ENCODE measurements at places on chromosomes 3 and 15. TPM values are rescaled to one million over a fixed set of nuclear protein-coding genes. Genes with fewer than 3 reads are reported as not detected.

LIPH gene
- not detected for total RNA-seq

B3GALNT1 gene
- 13.7 TPM for total RNA-seq

SH3GL3 gene
- total RNA-seq, result not detected

SKOR1 gene
- total RNA-seq, result 0.15 TPM

KNG1 gene
- not detected for total RNA-seq

MLF1 gene
- total RNA-seq, result 5.3 TPM

ACKR2 gene
- not detected for total RNA-seq

- peaks cover 21% of the 10 kb centered on the region for H3K4me1 ChIP-seq
- DNase-seq, result peak; percentile 61
- peak overlapping the region; percentile 54 for H3K4me3 ChIP-seq
- H3K36me3 ChIP-seq, result no peaks in the 10 kb centered on the region
- H3K27ac ChIP-seq, result peak overlapping the region; percentile 57
- no peaks in the 10 kb centered on the region for H3K27me3 ChIP-seq
Observed at GRCh38 chr15:58628206-58628947, 121.1 kb downstream of the ADAM10 start.

DNA sequence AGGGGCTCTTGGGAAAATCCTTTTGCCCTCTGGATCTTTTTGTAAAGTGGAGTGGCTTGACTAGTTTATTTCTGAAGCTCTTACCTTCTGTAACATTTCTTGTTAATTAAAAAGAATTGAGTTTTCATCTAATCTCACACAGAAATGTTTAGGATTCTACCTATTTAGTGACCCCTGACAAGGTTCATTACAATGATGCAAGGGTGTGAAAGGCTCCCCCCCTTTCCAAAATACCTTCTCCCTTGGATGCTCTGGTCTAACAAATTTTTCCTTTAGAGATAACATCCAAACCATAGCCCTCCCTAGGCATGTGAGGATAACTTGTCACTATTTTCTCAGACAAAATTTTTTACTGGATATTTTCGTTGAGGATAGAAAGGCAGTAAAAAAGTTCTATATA lies 223.9 kb downstream of the THRB start:
- no peak overlapping the region for H3K27ac ChIP-seq
- H3K27me3 ChIP-seq, result no peaks in the 10 kb centered on the region
- no peaks in the 10 kb centered on the region for H3K4me1 ChIP-seq
- no peaks in the 10 kb centered on the region for H3K36me3 ChIP-seq

GRCh38 chr15:32919749-32920414 lies 202.1 kb downstream of the GREM1 start:
- DNase-seq, result no peak
- no peaks in the 10 kb centered on the region for H3K4me1 ChIP-seq
- no peaks in the 10 kb centered on the region for H3K36me3 ChIP-seq

GRCh38 chr3:127394984-127395662 lies 107.3 kb upstream of the PRR20G start:
- no peaks in the 10 kb centered on the region for H3K36me3 ChIP-seq
- H3K4me1 ChIP-seq, result no peaks in the 10 kb centered on the region
- H3K27me3 ChIP-seq, result peaks cover 2% of the 10 kb centered on the region
- no peak for DNase-seq

DNA sequence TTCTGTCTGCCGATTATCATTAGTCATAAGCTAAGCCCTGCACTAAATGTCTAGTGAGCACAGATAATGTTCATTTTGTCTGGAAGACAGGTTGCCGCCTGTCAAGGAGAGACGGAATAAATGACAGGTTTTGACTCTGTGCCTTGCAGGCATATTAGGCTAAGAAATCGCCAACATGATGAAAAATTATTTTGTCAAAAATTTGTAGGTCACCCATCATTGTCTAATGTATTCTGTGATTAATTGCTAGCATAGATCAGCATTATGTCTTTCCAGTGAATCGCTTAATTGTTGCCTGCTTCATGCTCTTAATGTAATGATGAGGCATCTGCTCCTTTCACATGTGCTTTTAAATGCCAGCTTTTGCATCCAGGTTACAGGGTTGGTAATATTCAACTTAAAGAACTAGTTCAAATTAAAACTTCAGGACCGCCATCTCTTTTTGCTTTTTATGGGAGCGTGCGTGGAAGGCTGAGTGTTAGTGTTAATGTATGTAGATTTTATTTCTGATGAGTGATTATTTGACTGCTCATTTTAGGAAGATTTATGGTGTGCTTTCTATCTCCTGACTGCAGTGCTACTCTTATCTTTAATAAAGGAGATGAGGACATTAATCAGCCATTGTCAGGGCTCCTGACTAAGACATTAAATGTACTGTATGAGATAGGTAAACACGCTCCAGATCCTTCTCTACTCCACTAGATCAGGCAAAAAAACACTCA lies 120.8 kb upstream of the MEIS2 start:
- no peaks in the 10 kb centered on the region for H3K27me3 ChIP-seq
- H3K4me1 ChIP-seq, result no peaks in the 10 kb centered on the region
- no peak overlapping the region for H3K27ac ChIP-seq
- no peaks in the 10 kb centered on the region for H3K36me3 ChIP-seq
- no peak for DNase-seq

DNA sequence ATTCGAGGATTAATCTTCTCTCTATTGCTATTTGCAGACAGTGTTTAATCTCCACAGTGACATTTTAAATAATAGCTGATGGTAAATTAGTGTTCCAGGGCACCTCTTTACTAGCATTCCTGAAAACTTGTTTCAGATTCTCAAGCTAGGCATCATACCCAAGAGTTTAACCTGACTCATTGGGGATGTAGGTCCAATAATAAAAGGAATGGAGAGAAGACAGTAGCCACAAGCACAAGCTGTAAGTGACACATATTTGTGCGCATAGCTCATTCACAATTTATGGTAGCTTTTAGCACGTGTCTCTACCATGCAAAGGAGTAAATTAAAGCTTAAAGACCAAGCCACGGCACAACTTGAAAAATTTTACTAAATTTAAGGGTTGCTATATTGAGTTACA lies 171.3 kb upstream of the FAM3D start:
- H3K27me3 ChIP-seq, result no peaks in the 10 kb centered on the region
- no peaks in the 10 kb centered on the region for H3K36me3 ChIP-seq
- peaks cover 16% of the 10 kb centered on the region for H3K4me1 ChIP-seq
- no peak overlapping the region for H3K4me3 ChIP-seq
- no peak for DNase-seq
- no peak overlapping the region for H3K27ac ChIP-seq

DNA sequence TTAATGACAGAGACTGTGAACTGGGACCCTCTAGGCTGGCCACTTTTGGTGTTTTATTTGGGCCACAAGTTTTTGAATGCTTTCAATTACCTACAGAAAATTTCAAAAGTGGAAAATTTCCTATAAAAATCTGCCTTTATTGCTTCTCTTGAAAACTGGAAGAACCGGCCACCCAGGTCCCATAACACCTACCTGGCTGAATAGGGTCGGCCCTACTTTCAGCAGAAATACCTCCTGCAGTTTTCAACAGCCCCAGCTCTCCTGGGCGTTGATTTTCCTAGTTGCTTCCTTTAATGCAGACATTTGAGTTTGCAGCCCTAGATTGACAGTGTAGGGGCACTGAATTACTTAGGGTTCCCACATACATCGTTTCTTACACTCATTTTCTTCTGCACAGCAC lies 719 bp upstream of the SRPRB start:
- H3K4me3 ChIP-seq, result no peak overlapping the region
- no peak overlapping the region for H3K27ac ChIP-seq
- H3K27me3 ChIP-seq, result peaks cover 9% of the 10 kb centered on the region
- DNase-seq, result no peak

DNA sequence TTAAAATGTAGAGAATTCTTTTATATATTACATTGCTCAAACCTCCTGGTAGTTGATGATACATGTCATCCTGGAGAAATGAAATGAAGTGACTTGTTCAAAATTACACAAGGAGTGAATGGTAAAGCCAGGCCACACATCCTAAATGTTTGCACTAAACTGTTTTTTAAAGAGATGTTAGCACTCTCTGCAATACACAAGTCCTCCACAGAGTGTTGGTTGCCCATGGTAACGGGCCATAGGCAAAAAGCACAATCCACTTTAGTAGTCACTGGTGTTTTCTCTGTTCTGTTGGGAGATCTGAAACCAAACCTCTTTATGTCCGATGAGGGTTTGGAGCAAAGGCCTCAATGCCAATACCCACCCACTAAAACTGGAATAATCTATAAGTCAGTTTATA lies 907.4 kb downstream of the NTRK3 start:
- H3K27me3 ChIP-seq, result no peaks in the 10 kb centered on the region
- H3K4me1 ChIP-seq, result no peaks in the 10 kb centered on the region
- no peaks in the 10 kb centered on the region for H3K36me3 ChIP-seq
- no peak overlapping the region for H3K4me3 ChIP-seq
- no peak overlapping the region for H3K27ac ChIP-seq

- DNase-seq, result no peak
- H3K36me3 ChIP-seq, result no peaks in the 10 kb centered on the region
- no peak overlapping the region for H3K27ac ChIP-seq
Observed at GRCh38 chr3:64042952-64043351, 19.7 kb upstream of the PSMD6 start.

DNA sequence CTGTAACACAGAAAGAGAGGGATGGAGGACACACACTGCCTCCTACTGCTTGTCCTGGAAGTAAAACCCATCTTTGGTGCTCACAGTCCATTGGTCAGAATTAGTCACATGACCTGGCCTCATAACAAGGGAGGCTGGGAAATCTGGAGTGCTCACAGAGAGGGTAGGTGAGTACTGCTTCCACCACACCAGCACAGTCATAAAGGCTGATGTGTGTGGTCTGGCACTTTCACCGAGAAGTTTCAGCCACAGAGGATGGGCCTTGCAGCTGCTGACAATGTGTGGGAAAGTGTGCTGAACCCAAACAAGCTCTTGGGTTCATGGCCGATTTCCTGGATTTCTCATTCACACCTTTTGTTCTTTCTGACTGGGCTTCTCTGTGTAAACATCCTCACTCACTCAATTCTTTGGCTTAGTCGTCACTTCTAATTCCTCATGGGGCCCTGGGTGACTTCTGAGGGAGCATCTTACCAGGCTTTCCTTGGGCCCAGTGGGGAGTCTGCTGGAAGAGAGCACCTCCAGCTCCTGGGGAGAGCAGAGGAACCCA lies 100.7 kb downstream of the ASB7 start:
- H3K27ac ChIP-seq, result peak overlapping the region; percentile 49
- peak; percentile 93 for DNase-seq
- H3K27me3 ChIP-seq, result no peaks in the 10 kb centered on the region
- H3K36me3 ChIP-seq, result no peaks in the 10 kb centered on the region
- H3K4me1 ChIP-seq, result peaks cover 9% of the 10 kb centered on the region

DNA sequence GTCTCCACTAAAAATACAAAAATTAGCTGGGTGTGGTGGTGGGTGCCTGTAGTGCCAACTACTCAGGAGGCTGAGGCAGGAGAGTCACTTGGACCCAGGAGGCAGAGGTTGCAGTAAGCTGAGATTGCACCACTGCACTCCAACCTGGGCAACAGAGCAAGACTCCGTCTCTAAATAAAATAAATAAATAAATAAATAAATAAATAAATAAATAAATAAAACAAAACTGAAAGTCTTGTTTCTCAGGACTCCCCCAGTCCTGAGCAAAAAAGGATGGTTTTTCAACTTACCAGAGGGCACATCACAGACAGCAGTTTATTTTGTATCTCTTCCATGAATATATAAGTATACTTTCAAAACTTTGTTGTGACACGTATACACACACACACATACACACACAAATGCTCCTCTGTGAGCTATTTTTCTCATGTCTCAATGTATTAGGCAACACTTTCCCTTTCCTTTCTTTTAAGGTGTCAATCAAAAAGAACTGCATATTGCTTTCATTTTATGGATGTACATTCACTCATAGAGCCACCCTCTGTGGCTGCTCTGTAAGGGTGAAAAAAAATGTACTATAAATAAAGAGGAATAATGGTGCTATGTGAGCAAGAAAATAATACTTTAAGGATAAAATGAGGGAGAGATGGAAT lies 54.8 kb upstream of the MITF start:
- no peaks in the 10 kb centered on the region for H3K4me1 ChIP-seq
- H3K36me3 ChIP-seq, result no peaks in the 10 kb centered on the region
- no peak overlapping the region for H3K4me3 ChIP-seq

GRCh38 chr3:101142160-101142559 lies 148.9 kb upstream of the ABI3BP start:
- no peaks in the 10 kb centered on the region for H3K27me3 ChIP-seq
- H3K27ac ChIP-seq, result no peak overlapping the region
- H3K36me3 ChIP-seq, result no peaks in the 10 kb centered on the region
- peaks cover 21% of the 10 kb centered on the region for H3K4me1 ChIP-seq

All from endothelial cell of umbilical vein (primary cell).